ENCODE measurements at places on chromosomes 16 and 17.

GRCh38 chr17:46216682-46217081 is 23.5 kb upstream of the KANSL1 start:
- DNase-seq = no peak

- peak; percentile 69 for DNase-seq
These were observed 21.6 kb downstream of the CTU2 start for GRCh38 chr16:88727871-88728270.

DNA sequence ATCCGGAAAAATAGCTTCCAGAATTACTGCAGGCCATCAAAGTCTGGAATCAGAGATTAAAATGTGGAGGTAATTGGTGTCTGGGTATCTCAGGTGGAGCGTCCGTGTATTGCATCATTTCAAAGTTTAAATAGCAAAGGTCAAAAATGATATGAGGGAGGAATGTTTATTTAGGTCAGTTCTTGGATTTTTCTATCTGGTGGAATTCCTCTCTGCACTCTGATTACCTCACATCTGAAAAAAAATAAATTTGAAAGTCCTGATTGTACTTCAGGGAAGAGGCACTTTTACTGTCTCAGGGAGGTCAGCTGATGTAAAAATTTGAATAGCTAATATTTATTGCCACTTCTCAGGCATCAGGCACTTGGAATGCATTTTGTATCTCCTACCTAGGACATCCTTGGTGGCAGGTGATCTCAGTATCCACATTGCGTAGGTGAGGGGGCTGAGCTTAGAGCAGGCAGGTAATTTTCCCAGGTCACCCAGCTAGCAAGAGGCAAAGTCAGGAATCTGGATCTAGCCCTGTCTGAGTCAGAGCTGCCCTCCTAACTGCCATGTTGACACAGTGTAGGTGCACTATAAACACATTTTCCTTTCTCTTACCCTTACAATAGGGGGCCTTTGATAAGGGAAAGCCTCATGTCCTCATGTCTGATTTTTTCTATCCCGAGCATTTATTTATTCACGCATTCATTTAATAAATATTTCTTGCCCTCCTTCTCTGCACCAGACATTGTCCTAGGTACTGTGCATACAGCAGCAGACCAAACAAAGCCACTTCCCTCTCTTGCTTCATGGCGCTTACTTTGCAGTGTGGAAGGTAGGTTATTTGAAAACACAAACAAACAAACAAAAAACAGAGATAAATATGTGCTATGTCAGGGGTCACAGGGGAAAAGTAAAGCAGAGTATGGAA is 454.3 kb downstream of the HAPSTR1 start:
- no peak for DNase-seq

DNA sequence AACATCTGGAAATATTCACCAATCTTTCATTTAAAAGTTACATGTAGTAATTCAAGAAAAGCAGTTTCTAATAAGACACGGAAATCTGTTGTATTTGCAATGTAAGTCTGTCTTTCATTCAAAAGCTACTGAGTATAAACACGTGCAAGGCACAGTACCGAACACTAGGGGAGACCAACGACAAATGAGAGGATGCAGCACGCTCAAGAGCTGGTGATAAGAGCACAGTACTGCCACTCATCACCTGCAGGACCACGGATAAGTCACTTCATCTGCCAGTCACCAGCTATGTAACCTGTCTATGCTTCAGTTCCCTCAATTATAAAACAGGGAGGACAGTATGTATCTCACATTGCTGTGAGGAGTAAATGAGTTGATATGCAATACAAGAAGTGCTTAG is 67.1 kb downstream of the CLEC18A start:
- DNase-seq = peak; percentile 20

GRCh38 chr16:52773026-52773425 is 226.1 kb upstream of the TOX3 start:
- no peak for DNase-seq

- DNase-seq = no peak
These were observed 171.1 kb upstream of the IRX6 start for GRCh38 chr16:55152875-55153390.

GRCh38 chr16:89695086-89695874 is 6.2 kb downstream of the SPATA2L start:
- DNase-seq = no peak

Measured in heart left ventricle (tissue), 16 donors.